ENCODE measurements at places on chromosomes 12 and 14. TPM values are rescaled to one million over a fixed set of nuclear protein-coding genes. Genes with fewer than 3 reads are reported as not detected.
A peak's percentile ranks its signal among the peaks of the same experiment; 100 is the strongest.

- no peak for DNase-seq
Measured at GRCh38 chr12:4849795-4850345, 59.8 kb upstream of the KCNA1 start.

- DNase-seq = no peak
Measured at GRCh38 chr12:115828168-115828567, 449.3 kb downstream of the MED13L start.

The RASSF9 gene
- total RNA-seq = 2.4 TPM

- no peak for DNase-seq
Measured at GRCh38 chr12:79086541-79087296, 222.1 kb downstream of the SYT1 start.

The SOX5 gene
- 47.7 TPM for total RNA-seq

DNA sequence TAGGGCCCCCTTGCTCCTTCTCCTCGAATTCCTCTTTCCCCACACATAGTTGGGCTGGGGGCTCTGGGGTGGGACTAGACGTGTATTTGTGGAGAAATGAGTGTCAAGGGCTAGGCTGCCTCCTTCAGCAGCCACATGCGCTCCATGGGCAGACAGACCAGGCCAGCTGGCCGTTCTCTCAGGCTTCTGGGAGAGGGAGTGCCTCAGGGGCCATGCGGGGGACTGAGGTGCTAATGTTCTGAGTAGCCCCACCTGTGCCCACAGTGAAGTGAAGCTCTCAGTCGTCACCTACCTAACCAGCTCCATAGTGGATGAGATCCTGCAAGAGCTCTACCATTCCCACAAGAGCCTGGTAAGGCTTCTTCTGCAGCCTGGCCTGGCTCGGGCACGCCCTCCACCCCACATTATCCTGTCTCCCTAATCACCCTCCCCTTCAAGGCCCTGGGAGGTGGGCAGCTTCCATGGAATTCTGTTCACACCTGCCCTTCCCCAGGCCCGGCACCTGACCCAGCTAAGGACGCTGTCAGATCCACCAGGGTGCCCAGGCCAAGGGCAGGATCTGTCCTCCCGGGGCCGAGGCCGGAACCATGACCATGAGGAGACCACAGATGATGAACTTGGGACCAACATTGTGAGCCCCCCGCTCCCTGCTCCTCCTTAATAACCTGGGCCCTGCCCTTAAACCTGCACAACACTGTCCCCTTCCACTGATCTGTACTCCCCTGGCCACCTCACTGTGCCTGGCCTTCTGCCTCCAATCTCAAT is 9.0 kb upstream of the CPNE6 start:
- DNase-seq = no peak

The PMCH gene
- not detected for total RNA-seq

The TSPAN9 gene
- 70.4 TPM for total RNA-seq

- peak; percentile 64 for DNase-seq
Measured at GRCh38 chr12:95548056-95548538, 3.2 kb downstream of the USP44 start.

- DNase-seq = no peak
Measured at GRCh38 chr14:60773558-60773957, 39.0 kb downstream of the MNAT1 start.

DNA sequence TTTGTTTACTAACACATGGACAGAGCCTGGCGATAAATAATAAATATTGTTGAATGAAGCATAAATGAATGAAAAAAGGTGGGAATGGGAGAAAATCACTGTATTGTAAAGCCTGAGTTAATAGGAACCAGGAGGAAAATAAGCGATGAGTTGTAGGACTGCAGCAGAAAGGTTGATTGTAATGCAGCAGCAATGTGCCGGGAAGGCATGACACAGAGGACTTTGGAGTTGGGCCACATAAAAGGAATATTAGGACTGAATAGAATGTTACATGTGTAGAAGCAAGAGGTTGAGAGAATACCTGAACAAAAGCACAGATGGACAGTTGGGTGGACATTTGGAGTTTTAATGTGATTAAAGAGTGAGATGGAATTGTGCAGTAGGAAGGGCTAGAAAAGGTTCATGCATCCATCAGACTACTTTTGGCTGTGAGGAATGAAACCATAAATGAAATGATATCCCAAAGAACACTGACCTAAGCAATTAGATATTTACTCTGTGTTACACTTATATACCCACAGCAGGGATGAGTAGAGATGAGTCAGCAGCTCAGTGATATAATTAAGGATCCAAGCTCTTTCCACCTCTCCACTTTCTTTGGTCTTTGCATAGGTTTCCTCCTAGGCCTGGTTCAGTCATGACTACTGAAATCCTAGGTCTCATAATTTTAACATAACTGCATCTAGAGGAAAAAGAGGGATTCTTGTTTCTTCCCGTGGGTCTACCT is 55.4 kb downstream of the CCER1 start:
- DNase-seq = no peak

- no peak for DNase-seq
Measured at GRCh38 chr12:75260316-75260715, 50.7 kb upstream of the KCNC2 start.

The SYNDIG1L gene
- 0.73 TPM for total RNA-seq

GRCh38 chr12:107818984-107819383 is 44.5 kb downstream of the ASCL4 start:
- no peak for DNase-seq

The IL26 gene
- total RNA-seq = not detected
